Activated CD4-positive, CD25-positive, alpha-beta regulatory T cell treated with anti-CD3 and anti-CD28 coated beads, Interleukin-2, amount 50 U/mL, for 72 hours (primary cell): ENCODE measurements at places on chromosomes 6 and 20.

- no peak for DNase-seq
Measured at GRCh38 chr6:83633609-83634008, 75.3 kb downstream of the SNAP91 start.

- no peak for DNase-seq
Measured at GRCh38 chr6:145453376-145453775, 281.9 kb downstream of the EPM2A start.

DNA sequence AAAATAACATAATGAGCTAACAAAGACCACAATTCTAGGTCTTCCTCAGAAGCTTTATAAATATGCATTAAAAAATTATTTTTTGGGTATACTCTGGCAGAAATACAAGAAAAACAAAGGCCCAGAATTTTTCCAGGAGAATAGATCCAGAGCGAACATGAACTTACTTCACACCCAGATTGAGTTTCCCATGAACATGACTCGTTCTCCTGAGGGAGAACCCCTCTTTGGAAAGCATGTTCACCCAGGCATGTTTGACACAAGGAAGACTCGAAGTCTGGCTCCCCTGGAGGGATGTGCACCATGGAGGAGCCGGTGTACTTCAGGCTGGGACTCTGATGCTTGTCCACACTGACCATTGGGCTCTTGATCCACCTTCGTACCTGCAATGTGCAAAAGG, 56.1 kb downstream of the SGK1 start:
- DNase-seq, result no peak

GRCh38 chr20:33076662-33077372, 2.6 kb upstream of the BPIFB4 start:
- no peak for DNase-seq

DNA sequence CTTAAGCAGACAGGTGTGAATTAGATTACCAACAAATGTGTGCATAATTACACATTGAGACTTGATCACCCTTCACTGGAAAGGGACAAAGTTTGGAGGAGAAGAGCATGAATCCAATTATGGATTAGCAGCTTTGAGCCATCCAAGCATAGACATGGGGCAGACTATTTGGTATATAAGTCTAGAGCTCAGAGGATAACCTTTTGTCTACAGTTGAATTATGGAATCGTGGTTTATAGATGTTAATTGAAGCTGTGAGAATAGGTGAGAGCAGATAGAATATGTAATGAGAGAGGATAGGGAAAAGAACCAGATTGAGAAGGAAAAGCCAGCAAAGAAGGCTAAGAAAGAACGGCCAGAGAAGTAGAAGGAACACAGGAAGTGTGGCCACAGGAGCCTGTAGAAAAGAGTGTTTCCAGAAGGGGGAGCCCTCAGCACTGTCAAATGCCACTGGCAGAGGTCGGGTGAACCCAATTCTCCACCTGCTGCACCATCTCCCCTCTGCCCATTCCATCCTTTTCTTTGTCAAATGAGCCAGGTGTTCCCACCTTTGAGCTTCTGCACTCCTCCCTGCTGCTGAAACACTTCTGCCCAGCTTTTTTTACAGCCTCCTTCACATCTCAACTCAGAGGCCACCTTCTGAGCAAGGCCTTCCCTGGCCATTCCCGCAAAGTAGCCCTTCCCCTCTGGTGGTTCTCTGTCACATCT, 7.3 kb downstream of the DNTTIP1 start:
- DNase-seq, result peak; percentile 58

DNA sequence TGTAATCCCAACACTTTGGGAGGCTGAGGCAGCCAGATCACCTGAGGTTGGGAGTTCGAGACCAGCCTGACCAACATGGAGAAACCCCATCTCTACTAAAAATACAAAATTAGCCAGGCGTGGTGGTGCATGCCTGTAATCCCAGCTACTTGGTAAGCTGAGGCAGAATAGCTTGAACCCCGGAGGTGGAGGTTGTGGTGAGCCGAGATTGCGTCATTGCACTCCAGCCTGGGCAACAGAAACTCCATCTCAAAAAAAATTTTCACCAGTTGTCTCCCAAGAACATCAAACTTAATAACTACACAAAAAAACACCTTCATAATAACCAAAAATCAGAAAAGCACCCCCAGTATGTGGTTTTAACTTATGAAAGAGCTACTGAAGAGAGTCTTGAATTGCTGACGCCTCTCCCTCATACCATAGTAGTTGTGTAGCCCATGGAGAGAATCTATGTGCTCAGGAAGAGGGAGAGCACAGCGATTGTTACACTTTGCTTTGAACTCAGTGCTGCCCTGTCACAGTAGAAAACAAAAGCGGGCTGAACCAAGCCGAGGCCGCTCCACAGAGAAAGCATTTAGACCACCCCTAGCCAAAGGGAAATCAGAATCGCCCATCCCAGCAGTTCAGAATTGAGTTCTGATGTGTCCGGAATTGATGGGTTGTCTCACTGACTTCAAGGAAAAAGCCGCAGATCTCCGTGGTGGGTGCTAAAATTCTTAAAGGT, 42.0 kb upstream of the GMPR start:
- DNase-seq, result no peak

DNA sequence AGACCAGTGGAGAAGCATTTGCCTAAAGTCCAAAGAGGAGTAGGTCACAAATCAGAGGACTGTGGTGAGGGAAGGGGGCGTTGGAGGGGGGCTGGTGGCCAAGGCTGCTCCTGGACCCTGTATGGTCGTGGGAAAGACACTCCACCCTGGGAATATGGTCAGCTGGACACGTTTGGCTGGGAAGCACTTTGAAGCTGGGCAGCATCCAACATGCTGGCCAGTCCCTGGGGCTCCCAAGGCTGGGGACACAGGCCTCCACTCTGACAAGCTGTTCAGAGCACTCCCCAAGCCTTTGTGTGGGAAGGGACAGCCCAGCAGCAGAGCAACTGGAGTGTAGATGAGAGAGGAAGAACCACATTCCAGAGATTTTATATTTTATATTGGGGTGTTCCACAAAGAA, 203.2 kb downstream of the ANKRD60 start:
- no peak for DNase-seq

DNA sequence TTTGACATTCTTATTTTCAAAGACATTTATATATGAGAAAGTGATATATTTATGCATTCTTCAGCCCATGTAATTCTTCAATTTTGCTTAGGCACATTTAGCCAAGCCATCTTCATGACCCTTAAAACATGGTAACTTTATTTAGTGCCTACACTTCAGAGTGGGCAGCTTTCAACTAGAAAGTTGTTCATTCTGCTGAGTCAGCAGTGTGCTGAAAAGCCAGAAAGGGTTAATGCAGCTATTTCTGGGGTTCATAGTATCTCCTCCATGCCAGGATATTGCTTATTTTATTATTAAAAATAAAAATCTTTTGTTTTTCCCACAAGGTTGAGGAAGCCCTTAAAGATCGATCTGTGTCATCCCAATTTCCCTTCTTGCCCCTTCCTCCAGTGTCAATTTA, 79.2 kb downstream of the EDN1 start:
- no peak for DNase-seq

DNA sequence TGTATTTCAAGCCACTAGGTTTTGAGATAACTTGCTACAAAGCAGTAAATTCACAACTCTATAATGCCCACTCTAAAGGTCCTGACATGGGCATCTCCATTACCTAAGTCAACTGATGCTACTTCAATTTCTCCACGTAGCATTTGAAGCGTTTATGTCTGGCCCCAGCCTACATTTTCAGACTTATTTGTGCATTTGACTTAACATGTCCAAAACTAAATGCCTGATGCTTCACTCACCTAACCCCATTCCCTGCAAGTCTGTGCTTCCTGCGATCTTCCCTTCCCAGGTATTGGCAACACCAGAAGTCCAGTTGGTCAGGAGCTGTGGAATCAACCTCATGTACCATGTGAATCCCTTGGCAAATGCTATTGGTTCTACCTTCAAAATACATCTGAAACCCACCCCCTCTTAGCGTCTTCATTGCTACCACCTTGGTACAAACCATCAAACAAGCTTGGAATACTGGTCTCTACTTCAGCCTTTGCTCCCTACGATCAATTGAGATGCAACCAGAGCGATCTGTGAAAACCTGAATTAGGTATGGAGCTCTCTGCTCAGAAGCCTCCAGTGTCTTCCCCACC, 12.8 kb upstream of the ZNFX1 start:
- DNase-seq, result no peak

GRCh38 chr20:38290829-38291814, 12.8 kb upstream of the BPI start:
- no peak for DNase-seq

GRCh38 chr6:75183099-75183541, 22.7 kb downstream of the COL12A1 start:
- no peak for DNase-seq
